Gastroesophageal sphincter (tissue), 4 donors: ENCODE measurements at places on chromosomes 7 and 10. TPM values are rescaled to one million over a fixed set of nuclear protein-coding genes. Genes with fewer than 3 reads are reported as not detected.

- no peak for ATAC-seq
Measured at GRCh38 chr7:87598234-87599009, 2.3 kb downstream of the ABCB1 start.

- ATAC-seq: no peak
Measured at GRCh38 chr7:727104-727805, at the start of gene PRKAR1B. Gene PRKAR1B (minus strand): TSS chr7:727281. CDS start chr7:711505, 15,776 bp downstream.

DNA sequence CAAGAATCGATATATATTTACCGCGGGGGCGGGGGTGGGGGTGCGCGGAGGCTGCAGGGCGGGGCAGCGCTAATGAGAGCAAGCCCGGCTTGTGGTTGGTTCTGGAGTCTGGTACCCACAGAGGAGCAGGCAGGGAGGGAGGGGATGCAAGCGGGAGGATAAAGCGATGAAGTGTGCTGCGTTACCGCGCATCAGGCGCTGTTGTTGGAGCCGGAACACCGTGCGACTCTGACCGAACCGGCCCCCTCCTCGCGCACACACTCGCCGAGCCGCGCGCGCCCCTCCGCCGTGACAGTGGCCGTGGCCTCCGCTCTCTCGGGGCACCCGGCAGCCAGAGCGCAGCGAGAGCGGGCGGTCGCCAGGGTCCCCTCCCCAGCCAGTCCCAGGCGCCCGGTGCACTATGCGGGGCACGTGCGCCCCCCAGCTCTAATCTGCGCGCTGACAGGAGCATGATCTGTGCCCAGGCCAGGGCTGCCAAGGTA, at the start of gene HECW1:
Gene HECW1 (plus strand): TSS at position 189 of the 482 bp plus-strand sequence. CDS start 131,259 bp downstream, outside the sequence.
- ATAC-seq: no peak

DNA sequence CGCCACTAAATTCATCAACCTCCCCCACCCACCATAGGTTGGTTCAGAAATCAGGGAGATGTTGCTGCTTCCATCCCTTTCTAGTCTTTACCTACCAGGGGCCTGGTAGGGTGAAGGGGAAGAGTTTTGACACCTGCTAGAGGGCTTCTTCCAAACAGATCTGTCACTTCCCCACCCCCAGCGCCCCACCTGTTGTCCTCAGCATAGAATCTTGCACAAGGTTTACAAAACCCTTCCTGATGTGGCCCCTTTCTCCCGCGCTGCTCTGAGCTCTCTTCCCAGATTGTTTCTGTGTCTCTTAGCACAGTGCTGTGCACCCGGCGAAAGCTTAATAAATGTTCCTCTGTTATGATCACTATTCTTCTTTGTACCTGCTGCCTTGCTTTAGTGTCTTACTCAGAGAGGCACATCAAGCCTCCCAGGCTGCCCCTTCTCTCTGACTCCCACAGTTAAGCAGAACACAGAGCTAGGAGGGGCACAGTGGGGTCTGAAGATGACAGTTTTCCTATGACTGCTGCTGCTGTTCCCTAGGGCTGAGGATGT, 11.2 kb upstream of the C10orf95 start:
- ATAC-seq: no peak

DNA sequence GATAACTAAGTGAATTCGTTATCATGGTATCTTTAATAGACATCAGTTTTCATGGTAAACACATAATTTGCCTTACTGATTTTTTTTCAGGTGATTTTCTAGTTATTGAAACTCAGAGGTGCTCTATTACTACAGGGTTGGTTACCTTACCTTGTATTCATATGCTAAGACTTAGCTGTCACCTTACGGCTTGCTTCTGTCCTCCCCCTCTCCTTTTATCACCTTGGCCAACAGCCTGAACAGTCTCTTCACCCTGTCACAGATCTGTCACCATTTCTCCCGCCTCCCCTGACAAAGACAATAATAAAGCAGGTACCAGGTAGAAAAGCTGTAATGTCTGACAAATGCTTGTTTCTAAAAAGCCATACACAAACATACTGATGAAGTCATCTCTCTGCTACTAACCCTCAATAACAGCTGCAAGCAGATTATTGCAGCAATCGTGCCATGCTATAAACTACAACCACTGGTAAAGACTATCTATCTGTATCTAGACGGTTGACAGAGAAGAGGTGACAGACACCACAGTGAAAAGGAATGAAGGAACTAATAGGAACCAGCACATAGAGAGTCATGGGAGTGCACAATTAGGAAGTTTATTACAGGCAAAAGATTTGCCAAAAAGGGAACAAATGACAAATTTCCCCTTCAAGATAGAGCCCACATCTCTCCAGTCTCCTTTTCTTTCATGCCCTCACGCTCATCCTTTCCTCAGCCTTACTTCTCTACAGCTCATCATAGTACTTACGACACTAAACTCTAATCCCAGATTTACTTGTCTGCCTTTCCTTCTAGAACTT, 57.2 kb downstream of the ARHGAP12 start:
- ATAC-seq: no peak

- ATAC-seq: peak; percentile 89
Measured at GRCh38 chr10:15370856-15371701, at the start of gene FAM171A1. Gene FAM171A1 (minus strand): TSS chr10:15371289. CDS start chr10:15371052, 237 bp downstream.

- no peak for ATAC-seq
Measured at GRCh38 chr10:58173391-58173790, 94.3 kb downstream of the IPMK start.

OPN1SW gene
- total RNA-seq: not detected

BBS9 gene
- total RNA-seq: 12.1 TPM
